ENCODE measurements at places on chromosomes 6 and 20. TPM values are rescaled to one million over a fixed set of nuclear protein-coding genes. Genes with fewer than 3 reads are reported as not detected.

DNA sequence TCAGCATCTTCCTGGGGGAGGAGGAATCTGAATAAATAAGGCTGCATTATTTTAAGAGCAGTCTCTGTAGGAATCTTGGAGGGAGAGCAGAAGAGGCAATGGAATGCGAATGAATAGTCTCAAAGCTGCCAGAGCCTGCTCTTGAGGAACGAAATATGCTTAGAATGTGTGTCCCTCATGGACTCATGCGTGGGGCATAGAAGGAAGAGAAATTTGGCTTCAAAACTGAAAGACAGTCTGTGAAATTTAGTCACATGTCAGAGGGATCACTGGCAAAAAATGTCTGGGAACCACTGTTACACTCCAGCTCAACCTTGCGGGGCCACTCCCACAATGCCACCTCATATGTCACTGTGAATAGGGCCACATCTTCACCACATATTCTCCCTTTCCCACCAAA, 95.5 kb downstream of the GJA10 start:
- DNase-seq = no peak

DNA sequence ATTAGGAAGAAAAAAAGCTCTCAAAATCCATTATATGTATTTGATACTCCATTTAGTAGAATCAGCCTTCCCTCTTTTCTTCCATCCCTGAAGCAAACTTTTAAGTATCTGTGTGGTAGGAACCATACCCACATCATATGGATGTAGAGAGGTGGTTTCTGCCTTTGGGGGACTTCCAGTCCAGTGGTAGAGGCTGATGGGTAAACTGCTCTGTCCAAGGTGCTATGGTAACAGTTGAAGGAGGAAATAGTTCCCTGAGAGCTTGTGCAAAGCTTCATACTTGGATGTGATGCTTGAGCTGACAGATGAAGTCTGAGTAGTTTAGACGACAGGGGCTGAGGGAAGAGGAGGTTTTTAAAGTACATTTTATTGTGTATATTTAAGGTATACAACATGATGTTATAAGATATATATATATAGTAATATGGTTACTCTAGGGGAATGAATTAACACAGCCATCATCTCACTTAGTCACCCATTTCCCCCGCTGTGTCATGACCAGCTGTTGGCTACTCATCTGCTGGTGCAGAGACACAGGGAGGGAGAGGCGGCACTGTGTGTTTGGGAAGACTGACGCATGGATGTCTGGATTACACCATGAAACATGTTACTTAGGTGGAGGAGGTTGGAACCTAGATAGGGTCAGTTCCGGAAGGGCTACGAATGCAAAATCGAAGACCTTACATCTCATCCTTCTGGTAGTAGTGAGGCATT, 185.2 kb downstream of the FARS2 start:
- no peak for DNase-seq

- no peak for DNase-seq
Observed at GRCh38 chr6:91087908-91088307, 501.0 kb upstream of the MAP3K7 start.

- DNase-seq = no peak
Observed at GRCh38 chr6:156391061-156391672, 386.0 kb upstream of the ARID1B start.

Gene CST5
- not detected for total RNA-seq

GRCh38 chr6:46014511-46015118, 1.0 kb downstream of the CLIC5 start:
- no peak for DNase-seq

Gene VSTM2L
- total RNA-seq = 201 TPM

DNA sequence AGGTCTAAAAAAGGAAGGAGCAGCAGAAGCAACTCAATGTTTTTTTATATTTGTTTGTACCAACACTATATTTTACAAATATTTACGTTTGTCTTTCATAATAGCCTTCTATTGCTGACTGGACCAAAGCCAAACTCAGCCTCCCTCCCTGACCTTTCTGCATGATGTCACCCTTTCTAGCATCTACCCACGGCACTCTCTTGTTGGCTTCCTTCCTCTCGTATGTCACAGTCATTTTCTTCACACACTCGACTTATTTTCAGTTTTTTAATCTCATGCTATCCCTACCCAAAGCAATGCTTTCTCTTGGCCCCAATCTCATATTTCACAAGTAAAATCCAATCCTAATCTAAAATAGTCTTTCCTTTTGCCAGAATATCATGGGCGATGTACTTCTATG, 16.3 kb upstream of the FAM8A1 start:
- DNase-seq = no peak

- DNase-seq = no peak
Observed at GRCh38 chr20:25044261-25044560, 13.7 kb downstream of the ACSS1 start.

GRCh38 chr20:56875052-56875659, 246.1 kb downstream of the TFAP2C start:
- DNase-seq = no peak

- DNase-seq = no peak
Observed at GRCh38 chr6:123777563-123777962, 26.1 kb upstream of the NKAIN2 start.

DNA sequence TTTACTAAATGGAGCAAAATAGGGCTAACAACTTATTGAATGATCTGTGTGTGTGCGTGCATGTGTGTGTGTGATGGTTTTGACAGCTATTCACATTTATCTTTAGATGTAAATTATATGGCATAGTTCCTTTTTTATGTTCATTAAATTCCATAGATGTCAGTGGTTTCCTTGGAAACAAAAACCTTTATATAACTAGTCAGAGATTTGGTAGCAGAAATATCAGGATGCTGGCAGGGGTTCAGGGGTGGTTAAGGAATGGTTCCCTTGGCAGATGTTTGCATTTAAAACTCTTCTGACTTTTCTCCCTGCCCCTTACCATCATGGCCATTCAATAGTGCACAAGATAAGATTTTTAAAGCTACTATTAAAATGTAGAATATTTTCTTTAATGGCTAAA, 256.6 kb downstream of the PLCB1 start:
- DNase-seq = no peak

Gene FABP7
- 1,193 TPM for total RNA-seq

DNA sequence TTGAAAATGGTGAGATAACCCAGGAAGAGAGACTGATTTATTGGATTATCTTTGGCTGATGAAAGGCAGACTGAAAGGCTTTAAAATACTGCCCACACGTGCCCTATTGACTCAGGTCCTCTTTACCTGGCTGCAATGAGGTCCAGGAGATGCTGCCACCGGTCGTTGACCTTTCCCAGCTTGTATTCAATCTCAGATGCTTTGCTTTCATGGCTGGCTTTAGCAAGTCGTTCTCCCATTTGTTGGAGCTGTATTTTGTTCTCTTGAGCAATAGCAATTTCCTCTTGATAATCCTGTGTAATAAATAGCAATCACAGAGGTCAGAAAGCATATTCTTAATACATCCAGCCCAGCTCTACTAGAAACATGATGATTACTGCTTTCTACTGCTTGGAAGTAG, 368.8 kb downstream of the ESR1 start:
- DNase-seq = no peak

GRCh38 chr6:138897031-138897430, 91.0 kb downstream of the REPS1 start:
- DNase-seq = no peak

Gene SCP2D1
- total RNA-seq = not detected

Gene FAM50B
- total RNA-seq = 22.0 TPM

- no peak for DNase-seq
Observed at GRCh38 chr20:878511-879307, 37.4 kb downstream of the ANGPT4 start.

GRCh38 chr6:37807656-37808055, 11.9 kb upstream of the ZFAND3 start:
- no peak for DNase-seq

- DNase-seq = no peak
Observed at GRCh38 chr6:141056945-141057625, 1075.6 kb upstream of the GJE1 start.

DNA sequence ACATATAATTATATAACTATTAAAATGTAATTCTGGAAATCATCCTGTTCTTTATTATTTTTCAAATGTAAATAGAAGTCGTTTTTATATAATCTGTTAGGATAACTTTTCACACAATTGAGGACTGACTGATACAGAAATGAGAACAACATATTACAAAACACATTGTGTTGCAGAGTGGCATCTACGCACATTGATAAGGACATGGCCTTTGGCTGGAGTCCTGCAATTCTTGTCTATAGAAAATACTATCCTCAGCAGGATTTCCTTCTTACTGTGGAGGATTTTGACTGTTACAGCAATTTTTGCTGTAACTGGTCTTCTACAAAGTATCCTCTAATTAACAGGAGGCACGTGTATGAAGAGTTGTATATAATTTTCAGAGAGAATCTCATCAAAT, 19.8 kb downstream of the SH3BGRL2 start:
- DNase-seq = no peak

Gene FNDC1
- 1.2 TPM for total RNA-seq

Gene TUBB2B
- 5,262 TPM for total RNA-seq

DNA sequence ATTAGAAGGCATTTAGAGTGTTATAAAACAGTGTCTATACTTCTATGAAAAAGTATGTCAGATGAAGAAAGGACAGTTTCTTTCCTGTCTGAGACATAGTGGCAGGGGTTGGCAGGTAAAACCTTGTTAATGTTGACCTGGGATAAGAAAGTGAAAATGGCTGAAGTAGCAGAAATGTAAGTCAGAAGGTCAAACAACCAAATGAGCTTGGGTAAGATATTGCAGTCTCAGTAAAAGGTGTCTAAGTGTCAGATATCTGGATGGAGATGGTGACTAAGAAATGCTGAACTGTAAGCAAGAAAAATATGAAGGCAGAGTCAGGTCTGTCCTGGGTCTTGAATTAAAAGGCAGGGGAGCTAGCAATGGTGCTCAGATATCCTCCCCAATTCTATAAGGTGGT, 400.3 kb downstream of the CD109 start:
- DNase-seq = no peak
